ENCODE measurements at places on chromosomes 7 and 10.

DNA sequence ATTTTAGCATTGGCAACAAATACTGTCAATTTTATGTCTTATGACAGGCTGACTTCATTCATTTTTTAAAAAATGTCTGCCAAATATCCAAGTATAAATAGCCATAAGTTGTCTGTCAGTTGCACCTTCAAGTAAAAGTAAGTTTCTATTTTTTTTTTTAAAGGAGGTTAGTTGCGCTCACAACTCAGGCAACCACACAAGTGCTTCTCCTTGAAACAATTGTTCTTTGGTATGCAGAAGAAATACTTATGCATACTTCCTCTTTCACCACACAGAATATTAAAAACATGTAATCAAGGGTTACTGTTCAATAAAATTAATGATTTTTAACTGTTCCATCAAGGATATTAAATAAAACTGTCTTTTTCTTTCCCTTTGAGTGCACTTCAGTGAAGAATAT lies 97.9 kb downstream of the RTKN2 start:
- DNase-seq = no peak

DNA sequence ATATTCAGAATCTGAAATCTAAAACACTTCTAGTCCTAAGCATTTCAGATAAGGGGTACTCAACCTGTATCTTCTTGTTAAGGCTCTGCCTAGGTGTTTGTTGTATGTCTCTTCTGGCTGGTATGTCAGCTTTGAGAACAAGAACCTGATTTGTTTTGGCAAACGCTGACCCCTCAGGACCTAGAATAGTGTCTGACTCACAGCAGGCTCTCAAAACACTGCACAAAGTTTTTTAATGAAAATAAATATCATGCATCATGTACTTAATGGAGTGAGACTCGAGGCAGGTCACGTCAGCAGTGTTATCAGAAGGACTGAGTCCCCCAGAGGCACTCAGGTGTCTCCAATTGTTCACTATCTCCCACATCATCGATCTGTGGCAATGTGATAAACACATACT lies 99.1 kb downstream of the GLI3 start:
- no peak for DNase-seq

DNA sequence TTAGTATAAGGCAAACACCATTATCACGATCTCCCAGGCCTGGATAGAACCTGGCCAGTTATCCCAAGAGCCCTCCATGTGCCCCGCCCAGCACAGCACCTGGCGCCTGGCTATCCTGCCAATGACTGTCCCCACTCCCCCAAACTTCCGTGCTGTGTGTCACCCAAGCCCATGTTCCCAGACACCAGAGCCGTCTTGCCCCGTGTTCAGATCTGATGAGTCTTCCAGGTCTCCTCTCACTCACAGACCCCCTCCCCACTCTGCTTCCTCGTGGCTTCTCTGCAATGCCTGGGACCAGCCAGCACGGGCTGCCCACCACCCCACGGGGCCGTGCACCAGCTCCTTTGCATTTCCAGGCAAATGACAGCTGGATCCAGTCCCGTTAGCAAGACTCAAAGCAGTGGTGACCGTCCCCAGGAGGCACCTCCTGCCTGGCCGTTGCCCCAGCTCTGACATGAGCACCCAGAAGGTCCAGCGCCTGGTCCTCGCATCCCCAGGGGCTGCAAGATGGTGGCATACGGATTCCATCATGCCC lies 43.8 kb upstream of the INPP5A start:
- DNase-seq = no peak

GRCh38 chr10:5965266-5965665 lies 12.1 kb downstream of the IL15RA start:
- DNase-seq = no peak
